Stomach (tissue), 19 donors: ENCODE measurements at places on chromosomes 13 and 19. TPM values are rescaled to one million over a fixed set of nuclear protein-coding genes. Genes with fewer than 3 reads are reported as not detected.

Gene CGB5
- not detected for total RNA-seq

Gene CYP2S1
- 35.0 TPM for total RNA-seq

DNA sequence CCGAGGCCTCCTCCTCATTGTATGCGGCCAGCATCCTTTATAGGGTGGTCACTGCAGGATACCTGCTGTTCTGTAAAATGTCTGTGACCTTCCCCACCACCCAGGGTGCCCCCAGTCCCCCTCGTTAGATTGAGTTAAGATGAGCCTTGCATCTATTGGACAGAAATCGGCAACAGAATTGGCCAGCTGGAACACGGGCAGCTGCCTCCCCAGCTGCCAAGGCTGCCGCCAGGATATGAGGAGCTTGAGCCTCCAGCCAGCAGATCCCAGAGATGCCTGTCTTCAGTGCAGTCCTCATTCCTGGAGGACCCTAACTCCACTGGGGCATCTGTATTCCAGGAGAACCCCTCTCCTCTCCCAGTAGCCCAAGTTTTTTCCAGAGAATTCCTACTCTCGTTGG is 463.0 kb downstream of the TSHZ3 start:
- DNase-seq = no peak

- DNase-seq = no peak
These were observed 50.0 kb downstream of the MZT1 start for GRCh38 chr13:72677431-72677830.

- peak; percentile 100 for DNase-seq
These were observed 791 bp downstream of the TMED1 start for GRCh38 chr19:10835089-10835753.

DNA sequence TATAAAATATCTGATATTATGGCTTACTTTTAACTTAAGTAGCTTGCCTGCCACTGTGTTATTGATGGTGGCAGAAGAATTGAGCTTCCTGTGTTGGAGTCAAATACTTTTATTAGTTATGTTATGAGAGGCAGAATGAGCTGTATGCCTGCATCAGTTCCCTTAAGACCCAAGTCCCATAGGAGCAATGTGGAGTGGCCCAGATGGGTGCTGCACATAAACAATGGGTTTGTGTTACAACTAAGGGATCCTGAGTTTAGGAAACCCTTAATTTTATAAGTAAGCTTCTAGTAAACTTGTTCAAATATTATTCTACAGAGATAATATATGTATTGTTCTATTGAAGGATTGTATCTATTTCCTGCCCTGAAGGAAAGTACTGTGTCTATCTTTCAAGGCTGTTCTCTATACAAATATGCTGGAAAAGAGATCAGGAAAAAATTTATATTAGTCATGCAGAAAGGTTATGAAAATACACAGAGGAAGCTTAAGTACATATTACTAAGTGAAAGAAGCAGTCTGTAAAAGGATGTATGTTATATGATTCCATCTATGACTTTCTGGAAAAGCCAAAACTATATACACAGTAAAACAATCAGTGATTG is 2018.0 kb upstream of the PCDH20 start:
- no peak for DNase-seq

DNA sequence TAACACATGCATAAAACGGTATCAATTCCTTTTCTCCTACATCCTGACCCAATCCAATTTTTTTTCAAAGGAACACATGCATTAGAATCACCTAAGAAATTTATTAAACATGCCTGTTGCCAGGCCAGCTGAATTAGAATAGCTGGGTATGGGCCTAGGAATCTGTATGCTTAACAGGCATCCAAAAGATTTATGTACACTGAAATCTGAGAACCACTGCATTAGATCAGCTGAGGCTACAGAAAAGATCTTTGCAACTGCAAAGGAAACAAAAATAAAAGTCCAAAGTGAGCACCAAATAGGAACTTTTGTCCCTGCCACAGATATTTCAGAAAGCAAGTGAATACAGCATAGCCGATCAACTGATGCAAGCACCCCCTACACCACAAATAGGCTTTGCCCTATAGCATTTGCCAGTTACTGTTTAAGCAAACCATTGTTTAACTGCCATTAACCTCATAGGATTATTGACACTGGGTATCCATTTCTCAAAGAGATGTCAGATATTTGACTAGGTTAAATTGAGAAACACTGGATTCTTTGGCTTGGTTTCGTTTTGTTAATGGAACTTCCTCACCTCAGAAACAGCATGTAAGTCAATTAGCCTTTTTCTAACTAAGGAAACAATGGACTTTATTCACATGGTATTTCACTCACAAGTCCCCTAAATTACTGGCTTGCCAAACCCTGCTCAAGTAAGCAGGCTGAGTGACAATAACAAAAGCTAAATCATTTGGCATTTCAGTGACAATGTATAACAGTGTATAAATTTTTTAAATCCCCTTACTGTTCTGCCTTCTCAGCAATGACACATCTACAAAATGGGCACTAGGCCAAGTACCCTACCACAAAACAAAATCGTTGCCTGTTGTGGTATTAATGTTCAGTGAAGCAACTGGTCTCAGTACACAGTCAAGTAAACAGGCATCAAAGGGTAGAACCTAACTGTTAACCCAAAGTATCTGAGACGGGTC is 67.8 kb downstream of the SUCLA2 start:
- peak; percentile 17 for DNase-seq

Gene SULT2B1
- total RNA-seq = not detected

GRCh38 chr13:36912369-36912768 is 7.7 kb downstream of the SMAD9 start:
- DNase-seq = no peak

- peak; percentile 73 for DNase-seq
These were observed 460.3 kb upstream of the KLHL1 start for GRCh38 chr13:70568571-70568970.
